ENCODE measurements at places on chromosomes 3 and 15.
A peak's percentile ranks its signal among the peaks of the same experiment; 100 is the strongest.

DNA sequence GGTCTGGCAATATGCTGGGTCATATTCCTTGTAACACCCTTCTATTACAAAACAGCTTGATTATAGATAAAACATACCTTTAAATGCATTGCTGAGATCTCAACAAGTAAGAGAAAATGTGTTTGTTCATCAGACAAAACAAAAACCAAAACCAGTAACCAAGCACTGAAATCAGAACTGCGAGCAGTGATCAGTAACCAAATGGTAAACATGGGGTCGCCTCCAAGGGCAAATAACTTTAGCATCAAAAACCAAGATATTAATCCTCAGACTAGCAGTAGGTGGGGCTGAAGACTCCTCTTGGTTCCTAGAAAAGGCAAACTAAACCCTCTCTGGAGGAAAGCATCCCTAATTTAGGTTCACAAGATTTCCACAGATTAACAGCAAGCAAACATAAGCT lies 6.6 kb upstream of the HESX1 start:
- no peak for DNase-seq

GRCh38 chr3:153055217-153055616 lies 106.8 kb upstream of the RAP2B start:
- no peak for DNase-seq

DNA sequence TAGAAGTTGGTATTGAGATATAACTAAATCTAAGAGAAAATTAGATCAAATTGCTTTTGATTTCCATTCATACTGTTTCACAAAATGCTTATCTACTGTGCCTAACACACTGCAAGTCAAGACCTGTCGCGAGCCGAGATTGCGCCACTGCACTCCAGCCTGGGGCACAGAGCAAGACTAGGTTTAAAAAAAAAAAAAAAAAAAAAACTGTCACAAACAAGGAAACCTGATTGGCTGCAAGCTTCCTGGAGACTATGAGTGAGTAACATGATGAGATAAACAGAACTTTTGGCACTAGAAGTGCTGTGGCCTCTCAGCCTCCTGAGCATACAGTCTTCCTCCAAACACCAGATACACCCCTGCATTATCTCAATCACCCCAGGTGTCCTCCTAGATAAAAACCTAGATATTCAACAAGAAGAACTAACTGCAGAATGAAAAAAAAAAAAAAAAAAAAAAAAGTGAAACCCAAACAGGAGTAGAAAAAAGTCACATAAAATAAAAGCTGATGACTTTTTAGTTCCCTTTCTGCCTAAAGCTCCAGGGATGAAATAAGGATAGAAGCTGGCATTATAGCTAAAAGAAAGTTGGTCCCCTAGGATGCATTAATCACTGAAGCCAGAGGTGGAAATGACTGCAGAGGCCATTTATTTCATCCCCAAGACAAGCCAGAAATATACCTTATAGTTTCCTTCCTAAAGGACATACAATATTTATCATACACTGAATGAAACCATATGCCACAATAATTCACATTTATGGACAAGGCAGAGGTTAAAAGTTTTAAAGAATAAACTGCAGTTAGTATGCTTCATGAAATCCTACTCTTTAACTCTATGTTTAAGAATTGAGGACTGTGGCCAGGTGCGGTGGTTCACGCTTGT lies 82.4 kb downstream of the P3H2 start:
- no peak for DNase-seq

- DNase-seq = no peak
These were observed 5.2 kb upstream of the TCF12 start for GRCh38 chr15:56913241-56913640.

DNA sequence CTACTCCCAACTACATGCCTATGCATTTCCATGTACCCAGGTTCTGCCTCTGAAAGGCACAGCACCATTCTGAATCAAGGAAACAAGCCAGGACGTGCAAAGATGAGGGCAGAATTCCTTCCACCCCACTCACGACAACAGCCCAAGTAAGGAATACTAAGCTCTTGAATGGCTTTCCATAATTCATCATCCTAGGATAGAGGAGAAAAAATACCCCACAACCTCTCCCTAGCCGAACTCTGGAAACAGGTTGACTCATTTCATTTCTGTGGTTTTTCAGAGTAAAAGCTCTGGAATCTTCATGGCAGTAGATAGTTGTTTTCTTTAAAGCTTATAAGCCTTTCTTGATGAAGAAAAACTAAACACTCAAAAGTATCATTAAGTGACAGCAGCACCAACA lies 77.8 kb downstream of the PDZRN3 start:
- DNase-seq = peak; percentile 82

GRCh38 chr15:67944010-67944641 lies 104.3 kb upstream of the RNU6-1 start:
- no peak for DNase-seq

GRCh38 chr15:95371664-95372063 lies 958.8 kb upstream of the NR2F2 start:
- no peak for DNase-seq
